ENCODE measurements at places on chromosomes 5 and 9.
A peak's percentile ranks its signal among the peaks of the same experiment; 100 is the strongest.

DNA sequence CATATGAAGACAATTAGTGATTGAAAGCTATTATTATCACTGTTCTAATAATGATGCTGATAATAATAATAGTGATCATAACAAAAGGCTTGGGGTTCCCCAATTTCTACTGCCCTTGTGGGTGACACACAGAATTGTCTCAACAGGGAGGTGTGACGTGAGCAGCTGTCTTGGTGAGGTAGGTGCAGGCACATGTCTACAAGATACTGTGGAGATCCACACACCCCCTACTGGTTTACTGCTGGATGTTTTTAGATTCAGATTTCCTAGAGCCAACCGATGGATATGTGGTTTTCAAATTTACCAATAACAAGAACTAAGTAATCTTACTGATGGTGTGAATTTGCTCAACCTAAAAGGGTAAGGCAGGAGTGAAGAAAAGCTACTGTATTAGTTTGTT is 139.0 kb downstream of the TARS1 start:
- DNase-seq: no peak

DNA sequence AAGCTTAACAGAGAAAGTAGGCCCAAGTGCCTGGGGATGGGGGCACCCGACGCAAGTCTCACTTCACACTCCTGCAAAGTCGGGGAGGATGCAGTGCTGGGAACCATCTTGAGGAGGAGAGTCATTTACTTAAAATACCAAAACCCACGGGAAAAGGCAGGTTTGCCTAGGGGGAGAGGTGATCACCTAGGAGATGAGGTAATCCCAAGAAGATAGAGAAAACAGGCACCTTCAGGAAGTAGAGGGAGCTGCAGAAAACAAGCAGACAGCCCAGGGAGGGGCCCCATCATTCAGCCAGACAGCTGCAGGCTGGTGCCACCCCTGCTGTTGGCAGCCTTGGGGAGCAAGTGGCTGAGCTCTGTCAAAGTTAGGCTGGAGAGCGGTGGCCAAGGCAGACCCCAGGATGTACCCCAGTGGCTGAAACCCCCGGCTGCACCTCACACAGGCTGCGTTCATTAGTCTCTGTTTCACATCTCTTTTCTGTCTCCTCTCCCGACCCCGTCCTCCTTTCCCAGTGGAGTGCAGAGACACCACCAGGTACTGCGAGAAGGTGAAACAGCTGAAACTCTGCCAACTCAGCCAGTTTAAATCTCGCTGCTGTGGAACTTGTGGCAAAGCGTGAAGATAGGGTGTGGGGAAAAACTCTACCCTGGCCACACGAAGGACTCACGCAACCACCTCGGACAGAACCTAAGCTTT is 124.9 kb downstream of the SAXO1 start:
- no peak for DNase-seq

GRCh38 chr9:34413231-34413852 is 36.6 kb upstream of the MYORG start:
- peak; percentile 27 for DNase-seq

GRCh38 chr9:124454791-124455443 is 4.7 kb downstream of the ADGRD2 start:
- no peak for DNase-seq

GRCh38 chr9:87812375-87813118 is 70.1 kb upstream of the SPATA31E1 start:
- DNase-seq: peak; percentile 28

DNA sequence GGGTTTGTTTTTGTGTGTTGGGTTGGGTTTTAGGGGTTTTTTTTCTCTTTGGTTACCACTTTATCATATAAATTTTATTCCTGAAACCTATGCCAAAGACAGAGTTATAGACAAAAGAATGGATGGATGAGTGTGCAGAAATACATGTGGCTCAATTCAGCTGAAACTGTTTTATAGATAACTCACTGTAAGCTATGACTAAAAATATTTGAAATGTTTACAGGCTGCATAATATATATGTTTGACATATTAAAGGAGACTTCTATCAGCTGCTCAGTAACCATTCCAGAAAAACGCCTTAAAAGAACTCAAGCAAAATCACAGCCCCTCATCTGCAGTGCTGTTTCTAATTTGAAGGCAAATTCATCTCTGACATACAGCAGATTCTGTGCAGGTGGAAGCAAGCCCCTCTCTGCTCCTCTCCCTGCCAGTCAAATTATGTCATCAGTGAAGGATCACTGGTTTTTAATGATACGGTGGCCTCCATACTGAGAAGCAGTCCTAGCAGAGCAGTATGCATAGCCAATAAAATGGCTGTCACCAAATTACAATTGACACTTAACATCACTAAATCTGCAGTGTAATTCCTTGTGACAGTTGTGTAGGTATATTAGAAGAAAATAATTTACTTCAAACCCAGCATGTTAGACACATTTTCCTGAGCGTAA is 301.6 kb downstream of the NR2F1-AS1 start:
- no peak for DNase-seq

DNA sequence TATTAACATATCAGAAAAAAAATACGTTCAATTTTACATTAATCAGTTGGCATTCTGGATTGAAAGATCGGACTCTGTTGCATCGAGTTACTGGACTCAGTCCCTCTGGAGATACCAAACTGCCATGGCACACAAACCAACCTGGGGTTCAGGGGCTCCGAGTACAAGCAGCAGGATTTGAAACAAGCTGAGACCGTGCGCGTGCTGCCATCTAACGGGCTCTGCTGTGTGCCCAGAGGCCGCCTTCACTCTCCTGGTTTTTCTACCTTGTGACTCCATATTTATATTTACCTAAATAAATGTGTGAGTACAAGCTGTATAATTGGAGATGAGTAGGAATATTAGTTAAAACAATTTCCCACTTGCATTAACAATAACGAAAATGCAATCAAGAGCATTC is 48.2 kb downstream of the ANXA1 start:
- DNase-seq: no peak

GRCh38 chr9:126497660-126498275 is 116.0 kb upstream of the LMX1B start:
- no peak for DNase-seq

DNA sequence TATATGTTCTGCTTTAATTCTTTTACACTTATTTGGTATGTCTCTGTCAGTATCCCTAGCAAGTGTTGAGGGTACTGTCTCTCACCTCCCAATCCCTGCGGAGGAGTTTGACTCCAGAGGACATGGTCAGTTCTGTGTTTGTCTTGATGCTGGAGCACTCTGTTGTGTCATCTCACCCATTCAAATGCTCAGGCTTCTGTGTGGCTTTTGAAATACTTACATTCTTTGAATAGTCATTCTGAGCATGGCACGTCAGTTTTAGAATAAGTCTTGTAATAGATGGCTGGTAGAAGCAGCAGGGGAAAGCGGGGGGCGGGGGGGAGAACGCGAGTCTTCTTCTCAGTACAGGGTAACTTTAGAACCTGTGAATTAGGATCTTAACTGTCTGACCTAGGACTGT is 12.3 kb downstream of the MAST4 start:
- no peak for DNase-seq

- no peak for DNase-seq
Observed at GRCh38 chr5:82054004-82054710, 82.3 kb downstream of the ATG10 start.

DNA sequence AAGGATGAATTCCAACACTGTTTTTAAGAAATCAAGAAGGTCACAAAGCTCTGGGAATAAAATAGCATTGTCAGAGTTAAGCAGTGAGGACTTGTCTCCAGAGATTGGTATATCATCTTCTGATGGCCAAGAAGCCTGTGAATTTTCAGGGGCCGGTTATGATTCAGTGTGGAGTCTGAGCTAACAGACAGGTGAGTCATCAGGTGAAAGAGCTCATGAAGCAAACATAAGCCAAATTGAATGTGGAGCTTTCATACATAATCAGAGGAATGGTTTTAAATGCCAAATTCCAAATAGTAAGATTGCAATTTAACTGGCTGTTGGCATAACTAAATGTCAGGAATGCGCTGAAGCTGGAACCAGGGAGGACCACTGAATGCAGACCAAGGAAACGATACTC is 494.2 kb downstream of the MTRR start:
- no peak for DNase-seq

Measured in stimulated activated CD4-positive, alpha-beta T cell treated with anti-CD3 and anti-CD28 coated beads, Interleukin-2, amount 100 ng/mL, for 48 hours (primary cell).